NCI-H2029 (cell line): ENCODE measurements at places on chromosomes 5 and 9.
A peak's percentile ranks its signal among the peaks of the same experiment; 100 is the strongest.

DNA sequence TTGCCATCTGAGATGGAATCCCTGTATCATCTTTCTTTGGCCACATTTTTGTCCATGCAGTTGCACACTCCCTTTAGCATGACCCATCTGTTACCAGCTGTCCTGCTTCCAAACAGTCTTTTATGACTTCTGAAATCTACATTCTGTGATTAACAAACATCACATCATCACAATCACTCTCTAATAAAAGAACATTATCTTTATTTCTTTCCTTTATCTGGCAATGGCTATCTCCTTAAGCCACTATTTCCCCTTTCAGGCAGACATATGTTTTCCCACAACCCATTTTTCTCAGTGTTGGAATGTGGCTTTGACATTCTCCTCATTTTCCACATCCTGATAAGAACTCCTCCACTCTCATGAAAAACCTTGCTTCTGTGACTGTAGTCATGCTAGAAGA is 141.0 kb downstream of the ST8SIA4 start:
- no peak for DNase-seq

DNA sequence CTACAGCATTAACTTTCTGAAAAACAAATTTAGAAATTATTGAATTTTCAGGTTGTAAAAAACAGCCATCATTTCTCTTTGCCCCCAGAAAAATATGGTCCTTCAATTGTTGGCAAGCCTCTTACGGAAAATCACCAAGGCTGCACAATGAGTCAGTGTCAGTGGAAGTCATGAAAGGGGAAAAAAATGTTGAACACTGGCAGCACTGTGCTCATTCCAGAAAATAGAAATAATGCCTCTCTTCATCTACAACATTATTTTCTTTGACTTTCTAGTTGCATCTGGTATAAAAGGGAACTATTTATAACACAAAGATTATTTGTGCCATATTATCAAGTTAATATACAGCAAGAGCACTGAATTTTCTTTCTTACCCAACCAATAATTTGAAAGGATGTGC is 26.7 kb upstream of the STK32A start:
- DNase-seq = no peak

DNA sequence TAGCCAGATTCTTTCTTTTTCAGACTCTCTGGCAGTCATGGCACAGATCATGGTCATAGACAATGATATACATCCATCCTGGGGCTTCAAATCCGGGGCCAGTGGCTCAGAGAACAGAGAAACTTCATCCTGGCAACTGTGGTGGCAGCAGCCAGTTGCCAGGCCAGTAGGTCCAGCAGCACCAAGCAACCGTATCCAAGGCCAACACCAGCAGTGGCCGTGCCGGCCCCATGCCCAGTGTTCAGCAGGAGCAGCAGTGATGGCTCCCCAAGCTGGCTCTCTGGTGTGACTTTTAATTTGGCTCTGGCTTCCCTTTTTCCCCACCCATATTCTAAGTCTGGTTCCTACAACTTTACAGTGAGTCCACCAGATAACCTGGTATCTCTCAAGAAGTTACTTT is 300.5 kb downstream of the DEPDC1B start:
- no peak for DNase-seq

- DNase-seq = no peak
Observed at GRCh38 chr5:76854644-76855043, 4.8 kb downstream of the S100Z start.

DNA sequence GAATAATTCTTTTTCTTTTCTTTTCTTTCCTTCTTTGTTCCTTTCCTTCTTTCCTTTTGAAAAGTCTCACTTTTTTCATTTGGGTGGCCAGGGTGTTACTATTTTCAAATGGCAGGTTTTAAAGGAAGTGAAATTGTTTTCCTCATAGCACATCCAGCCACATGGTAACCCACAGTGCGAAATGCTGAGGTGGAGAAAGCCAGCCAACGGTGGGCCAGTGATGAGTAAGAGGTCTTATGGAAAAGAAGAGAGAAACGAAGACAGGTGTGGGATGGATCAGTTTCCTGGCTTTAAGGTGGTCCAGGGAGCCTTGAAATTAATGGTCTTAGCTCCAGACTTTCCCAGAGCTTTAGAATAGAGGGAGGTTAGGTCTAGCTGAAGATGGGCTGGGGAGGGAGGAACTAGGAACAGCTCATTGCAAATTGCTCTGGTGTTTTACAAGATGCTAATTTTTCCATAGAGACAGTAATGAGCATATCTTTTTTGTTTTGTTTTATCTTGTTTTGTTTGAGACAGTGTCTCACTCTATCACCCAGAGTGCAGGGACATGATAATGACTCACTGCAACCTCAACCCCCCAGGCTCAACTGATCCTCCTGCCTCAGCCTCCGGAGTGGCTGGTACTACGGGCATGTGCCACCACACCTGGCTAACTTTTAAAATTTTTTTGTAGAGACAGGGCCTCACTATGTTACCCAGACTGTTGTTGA is 17.8 kb downstream of the ITK start:
- no peak for DNase-seq

DNA sequence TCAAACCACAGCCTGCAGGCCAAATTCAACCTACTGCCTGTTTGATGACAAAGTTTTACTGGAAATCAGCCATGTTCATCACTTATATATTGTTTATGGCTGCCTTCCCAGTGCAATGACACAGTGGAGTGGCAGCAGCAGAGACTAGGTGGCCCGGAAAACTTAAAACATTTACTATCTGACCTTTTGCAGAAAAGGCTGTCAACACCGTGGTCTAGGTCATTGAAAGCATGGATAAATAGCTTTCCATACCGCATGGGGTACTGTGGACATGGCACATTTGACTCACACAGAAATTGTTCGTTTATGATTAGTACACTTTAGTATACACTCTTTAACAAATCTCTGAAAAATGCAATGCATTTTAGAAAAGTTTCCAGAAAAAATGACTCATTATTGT is 298.3 kb upstream of the EFNA5 start:
- no peak for DNase-seq

DNA sequence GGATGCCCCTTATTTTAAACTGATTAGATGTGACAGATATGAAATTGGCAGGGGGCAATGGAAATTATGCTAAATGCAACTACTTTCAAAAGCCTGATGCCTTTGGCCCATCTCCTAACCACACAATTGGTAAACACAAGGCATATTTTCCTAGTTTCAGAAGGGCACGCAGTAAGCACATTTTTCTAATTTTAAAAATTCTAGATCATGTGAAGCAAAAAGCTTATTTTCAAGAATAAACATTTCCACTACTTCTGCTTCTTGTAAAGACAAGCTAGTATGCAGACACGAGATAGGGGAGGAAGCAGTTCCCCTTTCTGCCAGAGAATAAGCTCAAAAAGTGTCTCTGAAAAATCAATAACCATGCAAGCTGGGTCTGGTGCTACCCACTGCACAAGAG is 67.7 kb downstream of the ABCA1 start:
- DNase-seq = no peak

DNA sequence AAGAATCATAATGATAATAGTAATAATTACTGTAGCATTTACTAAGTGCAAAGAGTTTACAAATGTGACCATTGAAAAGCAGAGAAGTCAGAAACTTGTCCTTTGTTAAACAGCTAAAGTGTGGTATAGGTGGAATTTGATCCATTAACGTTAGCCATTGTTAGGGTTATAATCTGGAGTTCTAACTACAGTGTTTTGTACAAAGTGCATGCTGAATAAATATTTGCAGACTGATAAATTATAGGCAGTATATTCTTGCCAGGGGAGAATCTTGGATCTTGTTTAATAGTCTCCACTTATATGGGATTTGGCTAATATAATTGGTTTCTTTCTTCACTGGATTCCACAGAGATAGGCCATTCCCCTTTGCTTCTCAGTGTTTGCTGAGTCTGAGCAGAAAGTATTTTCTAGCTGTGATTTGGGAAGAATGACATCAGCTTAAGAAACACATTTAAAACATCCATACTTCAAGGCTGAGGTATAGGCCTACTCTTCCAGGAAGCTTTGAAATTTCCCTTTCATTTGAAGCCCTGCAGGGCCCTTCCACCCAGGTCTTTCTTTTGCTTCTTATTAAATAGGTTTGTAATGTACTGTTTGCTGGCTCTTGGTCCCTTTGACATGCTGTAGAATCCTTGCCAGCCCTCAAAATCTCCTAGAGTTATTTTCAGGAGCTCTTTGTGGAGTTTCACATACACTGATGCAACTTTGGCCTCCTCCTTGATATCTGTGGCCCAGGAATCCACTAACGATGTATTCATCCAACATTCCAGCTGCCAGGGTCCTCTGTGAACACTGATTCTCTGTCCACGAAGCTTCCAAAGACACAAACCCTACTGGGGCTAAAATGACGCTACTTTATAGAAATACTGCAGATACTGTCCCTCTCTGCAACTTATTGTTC is 51.4 kb downstream of the ATP10B start:
- no peak for DNase-seq

DNA sequence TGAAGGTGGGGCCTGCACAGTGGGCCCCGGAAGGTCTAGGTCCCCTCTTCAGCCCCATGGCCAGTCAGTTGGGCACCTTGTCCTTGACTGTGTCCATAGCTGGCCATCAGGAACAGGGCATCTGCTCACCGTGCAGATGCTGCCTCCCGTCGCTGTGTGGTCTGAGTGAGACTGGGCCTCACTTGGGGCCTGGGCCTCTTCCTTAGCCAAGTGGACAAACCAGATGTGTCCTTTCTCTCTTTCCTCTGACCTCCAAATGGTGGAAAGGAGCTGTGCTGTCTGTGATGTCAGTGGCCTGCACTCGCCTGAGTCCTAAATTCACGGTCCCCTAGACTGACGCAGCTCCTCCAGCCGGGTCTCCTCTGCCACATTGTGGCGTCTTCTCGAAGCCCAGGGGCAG is 114.5 kb downstream of the COL5A1 start:
- no peak for DNase-seq

- DNase-seq = no peak
Observed at GRCh38 chr5:79225026-79225425, 10.9 kb upstream of the JMY start.

DNA sequence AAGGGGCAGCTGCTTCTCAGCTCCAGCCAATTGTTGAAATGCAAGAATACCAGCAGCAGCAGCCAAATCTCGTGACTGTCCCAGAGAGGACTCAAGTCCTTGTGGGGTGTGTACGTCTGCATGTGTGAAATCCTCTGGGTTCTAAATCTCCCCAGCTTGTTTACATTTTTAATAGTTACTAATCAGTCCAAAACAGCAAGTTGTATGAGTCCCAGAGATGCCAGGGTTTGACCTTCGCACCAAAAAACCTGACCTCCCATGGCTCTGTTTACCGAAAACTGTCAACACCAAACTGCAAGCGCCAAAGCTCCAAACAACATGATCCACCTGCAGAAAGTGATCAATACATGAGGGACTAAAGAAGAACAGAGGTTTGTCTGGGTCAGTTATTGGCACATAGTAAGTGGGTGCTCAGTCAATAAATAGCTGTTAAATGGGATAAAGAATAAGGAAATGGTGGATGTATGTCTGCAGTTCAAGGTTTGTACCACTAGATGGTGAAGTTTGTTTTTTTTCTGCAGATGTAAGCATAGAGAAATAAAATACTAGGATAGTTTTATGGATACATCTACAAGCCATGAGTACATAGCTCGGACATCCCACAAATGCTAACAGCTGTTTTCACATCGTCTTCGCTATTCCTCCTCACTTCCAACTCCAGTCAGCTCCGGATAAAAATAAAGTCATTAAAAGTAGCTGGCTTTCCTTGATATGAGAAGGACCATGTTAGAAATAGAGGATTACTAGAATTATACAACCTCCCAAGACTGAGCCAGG is 85.3 kb upstream of the ADRB2 start:
- no peak for DNase-seq

GRCh38 chr9:120868676-120869359 is 8.2 kb downstream of the PHF19 start:
- peak; percentile 99 for DNase-seq

GRCh38 chr5:11355491-11355890 is 548.8 kb downstream of the CTNND2 start:
- no peak for DNase-seq

DNA sequence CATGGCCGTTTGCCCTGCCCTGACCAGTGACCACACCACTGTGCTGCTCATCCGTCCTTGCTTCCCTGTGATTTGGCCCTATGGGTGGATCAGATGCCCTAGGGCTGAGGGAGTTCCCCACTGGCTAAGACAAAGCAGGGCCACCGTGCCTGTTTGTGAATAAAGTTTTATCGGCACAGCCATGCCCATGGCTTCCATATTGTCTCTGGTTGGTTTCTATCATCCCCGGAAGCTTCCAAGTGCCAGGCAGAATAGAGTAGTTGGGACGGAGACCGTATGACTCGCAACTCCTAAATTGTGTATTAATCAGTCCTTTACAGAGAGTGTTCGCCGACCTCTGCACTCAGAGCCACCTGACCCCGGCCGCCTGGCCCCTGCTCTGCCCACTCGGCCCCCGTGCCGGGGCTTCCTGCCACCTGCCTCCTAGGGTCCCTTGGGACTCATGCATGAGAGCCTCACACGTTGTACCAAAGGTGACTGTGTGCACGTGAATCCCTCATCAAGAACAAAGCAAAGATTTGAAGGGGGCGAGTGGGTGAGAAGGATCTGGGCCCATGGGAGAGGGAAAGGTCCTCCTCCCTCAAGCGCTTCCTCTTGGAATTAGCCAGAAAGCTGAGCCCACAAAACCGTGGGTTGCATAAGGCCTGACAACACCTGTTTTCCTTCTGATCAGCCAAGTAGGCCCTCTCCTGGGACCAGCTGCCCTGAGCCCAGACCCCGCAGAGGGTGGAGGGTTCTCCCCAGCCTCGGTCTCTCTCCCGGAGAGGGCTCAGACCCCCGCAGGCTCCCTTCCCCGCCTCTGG is 11.7 kb upstream of the FCN2 start:
- DNase-seq = no peak

DNA sequence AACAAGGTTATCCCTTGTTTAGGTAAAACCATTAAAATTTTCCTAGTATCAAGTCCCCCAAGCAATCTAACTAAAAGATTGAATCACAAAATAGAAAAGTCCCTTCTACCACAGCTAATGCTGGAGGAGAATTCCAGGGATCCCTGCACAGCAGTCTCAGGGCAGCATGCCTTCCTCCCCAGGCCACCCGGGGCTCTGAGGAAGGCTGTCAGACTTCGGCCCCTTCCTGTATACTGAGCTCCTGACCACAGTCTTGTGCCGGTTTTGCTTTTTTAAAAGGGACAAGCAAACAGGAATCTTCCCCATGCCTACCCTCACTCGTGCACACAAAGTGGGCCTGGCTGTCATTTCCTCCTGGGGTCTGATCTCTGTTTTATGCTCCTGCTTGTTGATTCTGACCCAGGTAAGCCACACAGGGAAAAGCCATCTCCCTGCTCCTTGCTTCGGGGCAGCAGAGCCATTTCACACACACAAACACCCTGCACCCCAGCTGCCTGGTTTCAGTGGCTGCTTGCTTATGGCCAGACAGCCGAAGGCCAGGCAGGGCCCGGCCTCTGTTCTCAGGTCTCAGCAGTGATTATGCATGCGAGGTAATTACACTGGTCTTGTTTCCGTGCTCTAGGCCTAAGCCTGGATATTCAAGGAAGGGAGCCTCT is 211.9 kb downstream of the NXNL2 start:
- DNase-seq = no peak

- no peak for DNase-seq
Observed at GRCh38 chr9:28289746-28290145, 716.5 kb upstream of the C9orf72 start.

- DNase-seq = no peak
Observed at GRCh38 chr9:125784286-125785049, 37.3 kb downstream of the PBX3 start.

GRCh38 chr5:22649074-22649473 is 204.1 kb downstream of the CDH12 start:
- no peak for DNase-seq

GRCh38 chr5:178791976-178792375 is 61.5 kb upstream of the ZNF354A start:
- DNase-seq = no peak
